ENCODE measurements at places on chromosomes 2 and 18. TPM values are rescaled to one million over a fixed set of nuclear protein-coding genes. Genes with fewer than 3 reads are reported as not detected.

DNA sequence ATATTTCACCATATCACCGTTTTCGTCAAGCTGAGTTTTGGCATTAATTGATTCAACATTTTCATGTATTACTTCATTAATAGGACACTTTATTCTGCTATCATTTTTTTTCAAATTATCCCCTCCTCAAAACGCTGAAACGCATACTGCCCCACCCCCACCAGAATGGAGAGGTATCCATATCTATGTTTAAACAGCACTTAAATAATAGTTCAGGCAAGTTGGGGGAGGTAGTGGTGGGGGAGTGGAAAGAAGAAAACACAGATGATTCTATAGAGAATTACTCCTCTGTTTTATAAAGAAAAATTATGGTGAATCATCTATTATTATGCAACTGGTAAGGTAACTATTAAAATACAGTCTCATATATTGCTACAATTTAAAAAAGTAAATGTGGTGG, 314.4 kb upstream of the ZEB2 start:
- DNase-seq: no peak

DNA sequence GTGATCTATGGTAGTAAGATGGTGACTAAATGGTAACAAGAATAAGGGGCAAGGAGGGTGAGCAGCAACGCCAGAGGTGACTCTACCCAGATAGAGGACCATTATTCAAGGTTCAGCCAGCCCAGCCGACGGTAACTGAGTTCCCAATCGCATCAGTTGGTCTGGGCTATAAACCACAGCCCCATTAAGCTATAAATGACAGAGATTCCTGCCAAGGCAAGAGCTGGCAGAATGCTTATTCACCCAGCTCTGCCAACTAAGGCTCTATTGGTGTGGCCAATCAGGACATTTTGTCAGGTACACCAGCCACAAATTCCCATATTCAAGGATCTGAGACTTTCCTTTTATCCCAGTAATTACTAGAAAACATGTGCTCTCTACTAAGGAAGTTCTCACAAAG, 3.6 kb downstream of the CHN1 start:
- DNase-seq: no peak

DNA sequence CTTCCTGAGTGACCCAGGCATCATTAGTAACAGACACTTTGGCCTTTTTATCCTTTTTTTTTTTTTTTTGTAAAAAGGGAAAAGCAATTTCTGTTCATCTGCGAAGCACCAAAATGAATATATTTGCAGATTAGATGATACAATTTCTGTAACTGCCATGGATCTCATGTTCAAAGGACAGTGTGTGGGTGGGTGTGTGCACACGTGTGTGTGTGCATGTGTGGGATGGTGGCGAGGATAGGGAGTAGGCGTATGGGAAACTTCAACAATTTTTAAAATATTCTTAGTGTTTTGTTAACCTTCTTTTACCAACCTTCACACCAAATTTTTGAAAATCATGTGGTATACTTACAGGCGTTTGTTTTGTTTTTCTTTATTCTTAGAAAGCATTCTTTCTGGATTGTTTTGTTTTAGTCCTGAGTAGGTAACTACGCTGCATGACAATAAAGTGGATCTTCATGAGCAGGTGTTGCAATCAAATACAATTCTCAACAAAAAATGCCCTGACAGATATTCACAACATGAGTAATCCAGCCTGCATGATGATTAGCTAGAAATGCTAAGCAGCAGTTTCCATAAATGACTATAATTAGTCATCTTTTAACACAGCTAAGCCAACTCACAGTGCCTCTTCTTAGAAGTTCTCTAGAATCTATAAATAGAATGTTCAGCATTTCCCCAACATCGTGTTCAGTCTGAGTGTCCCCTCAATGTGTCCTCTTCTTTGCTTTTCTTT, 53.5 kb upstream of the RMDN2 start:
- no peak for DNase-seq

- no peak for DNase-seq
Observed at GRCh38 chr2:216710551-216711301, 15.4 kb upstream of the IGFBP5 start.

DNA sequence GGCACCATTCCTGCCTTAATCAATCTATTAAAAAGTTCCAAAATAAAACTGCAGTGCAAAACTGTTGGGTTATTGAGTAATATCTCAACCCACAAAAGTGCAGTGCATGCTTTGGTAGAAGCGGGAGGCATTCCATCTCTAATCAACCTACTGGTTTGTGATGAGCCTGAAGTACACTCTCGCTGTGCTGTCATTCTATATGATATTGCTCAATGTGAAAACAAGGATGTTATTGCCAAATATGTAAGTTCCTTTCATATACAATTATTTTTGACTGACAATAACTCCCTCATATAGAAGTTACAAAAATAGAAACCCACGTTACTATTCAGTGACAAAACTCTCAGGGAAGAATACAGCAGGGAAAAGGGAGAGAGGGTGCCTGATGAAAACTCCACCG, 43.0 kb downstream of the OSGEPL1 start:
- no peak for DNase-seq

DNA sequence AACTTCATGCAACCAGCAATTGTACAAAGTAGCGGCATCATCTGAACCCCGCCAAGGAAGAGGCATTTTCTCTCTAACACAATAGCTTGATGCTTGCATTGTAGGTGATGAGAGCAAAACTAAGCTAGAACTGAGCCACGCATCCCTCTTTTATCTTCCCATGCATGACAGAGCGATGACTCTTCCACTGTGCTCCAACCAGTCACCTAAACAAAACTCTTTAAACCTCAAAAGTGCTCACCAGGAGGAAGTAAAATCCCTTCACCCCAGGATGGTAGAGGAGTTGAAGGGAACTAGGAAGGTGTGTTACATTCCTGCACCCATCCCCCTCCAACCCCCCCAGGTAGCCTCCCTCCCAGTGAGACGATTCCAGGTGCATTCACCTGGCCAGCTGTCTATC, 59.7 kb upstream of the SALL3 start:
- DNase-seq: no peak

- DNase-seq: no peak
Observed at GRCh38 chr2:27914041-27914804, 23.7 kb downstream of the BABAM2 start.

DNA sequence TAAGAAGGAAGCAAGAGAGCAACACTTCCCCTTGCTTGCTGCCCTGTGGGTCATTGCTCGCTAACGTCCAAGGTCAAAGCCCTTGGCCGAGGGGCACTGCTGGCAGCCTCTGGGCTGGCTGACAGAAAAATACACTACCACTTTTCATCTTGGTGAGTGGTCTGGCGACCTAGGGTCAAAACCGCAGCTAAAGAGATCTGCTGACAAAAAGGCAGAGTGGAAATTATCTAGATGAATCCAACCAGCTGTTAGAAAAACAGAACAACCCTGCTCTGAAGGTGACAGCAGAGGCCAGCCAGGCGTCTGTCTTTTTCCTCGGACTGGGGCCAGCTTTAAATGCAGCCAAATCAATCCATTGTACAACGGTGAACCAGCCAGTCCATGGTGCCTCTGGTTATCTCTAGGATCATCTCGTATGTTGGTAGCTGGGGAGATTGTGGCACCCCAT, 92.6 kb downstream of the CD8B2 start:
- peak; percentile 65 for DNase-seq

GRCh38 chr2:3168230-3168891, 209.3 kb downstream of the EIPR1 start:
- no peak for DNase-seq

GRCh38 chr2:71064754-71065621, 3.5 kb upstream of the NAGK start:
- DNase-seq: no peak

DNA sequence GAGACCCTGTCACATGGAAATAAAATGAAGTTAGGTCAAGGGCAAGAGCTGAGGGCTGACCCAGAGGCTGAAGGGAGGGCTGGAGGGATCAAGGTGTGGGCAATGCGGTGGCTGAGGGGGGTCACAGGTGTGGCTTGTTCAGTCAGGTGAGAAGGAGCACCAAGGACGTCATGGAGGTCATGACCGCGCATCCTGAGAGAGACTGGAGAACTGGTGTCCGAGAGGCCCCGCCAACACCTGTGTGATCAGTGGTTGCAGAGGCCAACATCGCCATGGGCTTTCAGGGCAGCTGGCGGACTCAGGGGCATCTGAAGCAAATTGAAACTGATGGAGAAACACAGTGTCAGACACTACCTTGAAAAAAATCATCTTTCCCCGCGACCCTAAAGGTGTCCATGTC, 13.0 kb downstream of the TOGARAM2 start:
- DNase-seq: no peak

- DNase-seq: no peak
Observed at GRCh38 chr2:22800412-22800811, 584.6 kb upstream of the KLHL29 start.

DNA sequence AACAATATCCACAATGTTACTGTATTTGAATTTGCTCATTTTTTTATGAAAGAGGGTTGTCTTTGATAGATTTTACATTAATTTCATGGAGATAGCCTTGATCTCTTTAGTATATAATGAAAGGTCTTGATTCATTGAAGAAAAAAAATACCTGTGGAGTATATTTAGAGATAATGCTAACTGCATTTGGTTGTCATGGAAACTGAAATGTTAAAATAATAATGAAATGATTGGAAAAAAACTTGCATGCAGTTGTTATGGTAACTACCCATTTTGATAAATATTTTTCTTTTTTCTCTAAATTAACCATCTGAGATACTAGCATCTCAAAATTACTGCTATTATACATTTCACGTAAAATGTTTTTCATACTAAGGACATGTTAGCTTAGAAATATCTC, 712.7 kb upstream of the FAM98A start:
- DNase-seq: no peak

GRCh38 chr18:35143622-35144596, 96.9 kb upstream of the ZNF397 start:
- DNase-seq: peak; percentile 69

GRCh38 chr2:237298151-237299118, 115.5 kb downstream of the COL6A3 start:
- no peak for DNase-seq

DNA sequence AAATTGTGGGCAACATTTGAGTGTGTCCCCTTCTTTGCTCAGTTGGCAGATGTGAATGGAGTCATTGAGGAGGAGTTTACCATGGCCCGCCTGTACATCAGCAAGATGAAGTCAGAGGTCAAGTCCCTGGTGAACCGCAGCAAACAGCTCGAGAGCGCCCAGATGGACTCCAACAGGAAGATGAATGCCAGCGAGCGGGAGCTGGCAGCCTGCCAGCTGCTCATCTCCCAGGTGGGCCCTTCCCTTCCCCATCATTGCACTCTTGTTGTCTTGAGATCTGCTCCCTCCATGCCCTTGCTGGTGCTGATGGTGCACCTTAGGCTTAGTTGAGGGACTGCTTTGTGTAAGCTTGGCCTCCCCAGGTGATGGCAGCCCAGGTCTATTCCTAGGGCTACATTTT, 47.5 kb upstream of the LYPD6B start:
- DNase-seq: no peak

GRCh38 chr18:77749089-77749488, 499.4 kb downstream of the GALR1 start:
- DNase-seq: no peak

DNA sequence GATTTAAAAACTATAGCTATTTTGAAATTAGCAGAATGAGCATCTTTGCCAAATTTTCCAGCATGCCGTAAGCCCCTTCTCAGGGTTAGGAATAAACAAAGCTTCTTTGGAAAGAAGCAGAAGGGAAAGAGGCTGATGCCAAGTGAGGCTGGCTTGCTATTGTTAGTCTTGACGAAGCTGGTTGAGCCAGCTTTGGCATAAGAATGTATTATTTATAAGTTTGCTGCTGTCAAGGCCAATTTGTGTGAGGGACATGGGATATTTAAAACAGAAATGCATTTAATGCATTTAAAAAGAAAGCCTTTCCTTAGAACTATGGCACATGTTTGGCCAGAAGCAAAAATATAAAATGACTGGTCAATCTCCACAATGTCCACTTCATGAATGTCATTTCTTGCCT, 52.5 kb upstream of the TTN start:
- no peak for DNase-seq

DNA sequence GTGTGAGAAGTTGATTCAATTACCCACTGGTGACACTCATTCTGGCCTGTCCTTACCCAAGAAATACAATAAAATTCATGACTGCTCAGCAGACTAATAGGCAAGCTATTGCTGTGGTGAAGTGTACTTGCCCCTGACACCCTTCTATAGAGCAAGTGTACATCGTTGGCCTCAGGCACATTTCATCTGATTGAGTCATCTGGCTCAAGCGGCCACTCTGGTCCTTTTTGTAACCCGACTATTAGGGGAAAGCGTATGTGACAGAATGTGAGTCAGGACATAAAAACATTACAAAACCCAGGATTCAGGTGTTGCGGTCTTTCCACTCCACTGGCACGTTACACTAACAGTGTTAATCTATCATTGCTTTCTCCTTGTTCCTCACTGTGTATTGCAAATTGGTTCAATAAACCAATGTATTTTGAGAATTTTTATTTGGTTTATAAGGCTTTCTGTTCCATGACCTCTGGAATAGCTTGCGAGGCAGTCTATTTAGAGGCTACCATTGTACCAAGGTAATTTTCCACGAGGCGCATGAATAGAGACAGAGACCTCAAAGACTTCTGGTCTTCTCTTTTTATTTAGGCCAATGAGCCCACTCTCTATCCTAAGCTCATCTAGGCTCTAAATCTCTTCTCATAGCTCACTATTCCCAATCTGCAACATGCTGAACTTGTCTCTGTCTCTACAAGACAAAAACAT, 10.2 kb upstream of the TTC32 start:
- no peak for DNase-seq

GRCh38 chr2:236535024-236535423, 34.6 kb upstream of the ACKR3 start:
- DNase-seq: no peak

GRCh38 chr2:165239230-165239629, at the start of gene SCN2A:
Gene SCN2A (plus strand): TSS chr2:165239414. CDS start chr2:165295824, 56,410 bp downstream.
- no peak for DNase-seq

- DNase-seq: no peak
Observed at GRCh38 chr2:42906111-42906556, 113.8 kb upstream of the HAAO start.

DNA sequence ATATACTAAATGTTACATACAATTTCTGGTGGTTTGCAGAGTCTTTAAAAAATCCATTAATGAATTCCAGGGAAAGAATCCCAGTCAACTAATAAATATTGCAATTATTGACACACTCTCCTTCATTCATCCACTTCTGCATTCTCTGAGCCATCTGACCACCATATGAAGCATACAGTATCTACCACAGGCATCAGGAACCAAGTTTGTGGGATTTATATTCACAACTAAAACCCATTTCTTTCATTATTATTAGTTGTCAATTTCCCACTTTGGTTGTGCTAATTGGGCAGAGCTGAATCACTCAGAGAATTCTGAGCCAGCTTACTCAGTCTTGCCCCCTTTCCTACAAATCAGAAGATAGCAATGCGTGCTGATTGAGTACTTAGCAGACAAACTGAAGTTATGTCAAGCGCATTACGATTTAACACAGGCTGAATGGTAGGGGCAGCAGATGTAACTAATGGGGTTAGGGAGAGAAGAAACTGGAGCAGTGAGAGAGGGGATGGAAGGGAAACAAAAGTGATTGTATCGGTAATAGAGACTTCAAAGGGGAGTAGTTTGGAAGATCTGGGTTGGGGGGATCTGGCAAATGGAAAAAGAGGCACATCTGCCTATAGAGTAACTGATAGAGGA, 52.3 kb downstream of the ZEB2 start:
- DNase-seq: no peak

GRCh38 chr2:106363791-106364190, 104.4 kb downstream of the RGPD3 start:
- DNase-seq: no peak

Gene MYO7B
- 0.63 TPM for total RNA-seq

Gene DNAJC27
- total RNA-seq: 1.9 TPM

Gene C2orf78
- total RNA-seq: not detected

Gene CREG2
- not detected for total RNA-seq

Gene SPC25
- 0.35 TPM for total RNA-seq

Gene FAM210A
- 11.6 TPM for total RNA-seq

Measured in left lobe of liver (tissue), 2 donors.